ENCODE measurements at places on chromosomes 5 and 9. TPM values are rescaled to one million over a fixed set of nuclear protein-coding genes. Genes with fewer than 3 reads are reported as not detected.

- DNase-seq: no peak
Observed at GRCh38 chr5:159128070-159128541, 28.4 kb upstream of the EBF1 start.

DNA sequence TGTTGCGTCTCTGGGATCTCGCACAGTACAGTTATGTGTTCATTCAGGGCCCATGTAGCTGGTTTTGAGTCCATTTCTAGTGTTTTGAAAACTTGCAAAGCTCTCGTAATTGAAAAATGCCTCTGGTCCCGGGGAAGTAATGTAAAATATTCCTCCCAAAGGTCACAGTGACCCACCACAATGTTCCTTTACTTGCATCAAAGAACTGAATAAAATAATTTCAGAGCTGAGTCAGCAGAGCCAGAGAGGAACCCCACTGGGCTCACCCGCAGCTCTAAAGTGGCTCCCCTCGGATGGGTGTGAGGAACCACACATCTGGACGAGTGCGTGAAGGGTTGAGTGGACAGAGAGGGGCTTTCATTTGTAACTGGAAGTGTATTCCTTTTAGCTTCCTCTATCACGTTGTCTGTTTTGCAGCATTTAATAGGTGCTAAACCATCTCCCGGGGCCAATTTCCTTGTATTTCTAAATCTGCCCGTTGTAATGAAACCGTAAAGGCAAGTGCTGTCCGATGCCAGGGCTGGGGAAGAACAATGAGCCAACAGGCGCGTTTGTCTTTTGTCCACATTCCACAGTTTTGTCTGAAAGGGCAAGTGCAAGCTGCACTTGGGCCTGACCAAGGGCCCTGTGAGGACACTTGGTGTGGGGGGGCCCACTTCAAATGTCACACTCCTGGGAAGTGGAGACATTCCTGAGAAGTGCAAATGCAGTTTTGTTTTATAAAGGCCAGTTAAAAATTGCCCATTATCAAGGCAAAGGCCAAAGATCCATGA, 29.9 kb downstream of the COL5A1 start:
- DNase-seq: no peak

- no peak for DNase-seq
Observed at GRCh38 chr9:6576987-6577386, 68.5 kb downstream of the GLDC start.

DNA sequence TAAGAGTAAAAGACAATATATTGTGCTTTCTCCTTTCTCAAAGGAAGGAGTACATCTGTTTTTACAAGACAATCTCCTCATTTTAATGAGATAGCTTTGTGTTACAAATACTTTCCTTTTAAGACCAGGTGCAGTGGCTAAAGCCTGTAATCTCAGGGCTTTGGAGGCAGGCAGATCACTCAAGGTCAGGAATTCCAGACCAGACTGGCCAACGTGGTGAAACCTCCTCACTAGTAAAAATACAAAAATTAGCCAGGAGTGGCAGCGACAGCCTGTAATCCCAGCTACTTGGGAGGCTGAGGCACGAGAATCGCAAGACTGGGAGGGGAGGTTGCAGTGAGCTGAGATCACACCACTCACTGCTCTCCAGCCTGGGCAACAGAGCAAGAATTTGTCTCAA, 11.8 kb downstream of the TMEM161B start:
- no peak for DNase-seq

GRCh38 chr5:97903742-97904141, 720.7 kb upstream of the RIOK2 start:
- DNase-seq: no peak

The IL33 gene
- polyA plus RNA-seq: 16.4 TPM

All from large intestine (tissue), 12 donors.